ENCODE measurements at places on chromosomes 3 and 15.

- DNase-seq: no peak
Observed at GRCh38 chr3:62525281-62525680, 151.9 kb upstream of the FEZF2 start.

GRCh38 chr3:38986901-38987300 is 64.8 kb downstream of the SCN11A start:
- no peak for DNase-seq

- DNase-seq: no peak
Observed at GRCh38 chr3:137191133-137191923, 233.5 kb downstream of the IL20RB start.

GRCh38 chr3:45783667-45784066 is 12.7 kb downstream of the SLC6A20 start:
- DNase-seq: no peak

DNA sequence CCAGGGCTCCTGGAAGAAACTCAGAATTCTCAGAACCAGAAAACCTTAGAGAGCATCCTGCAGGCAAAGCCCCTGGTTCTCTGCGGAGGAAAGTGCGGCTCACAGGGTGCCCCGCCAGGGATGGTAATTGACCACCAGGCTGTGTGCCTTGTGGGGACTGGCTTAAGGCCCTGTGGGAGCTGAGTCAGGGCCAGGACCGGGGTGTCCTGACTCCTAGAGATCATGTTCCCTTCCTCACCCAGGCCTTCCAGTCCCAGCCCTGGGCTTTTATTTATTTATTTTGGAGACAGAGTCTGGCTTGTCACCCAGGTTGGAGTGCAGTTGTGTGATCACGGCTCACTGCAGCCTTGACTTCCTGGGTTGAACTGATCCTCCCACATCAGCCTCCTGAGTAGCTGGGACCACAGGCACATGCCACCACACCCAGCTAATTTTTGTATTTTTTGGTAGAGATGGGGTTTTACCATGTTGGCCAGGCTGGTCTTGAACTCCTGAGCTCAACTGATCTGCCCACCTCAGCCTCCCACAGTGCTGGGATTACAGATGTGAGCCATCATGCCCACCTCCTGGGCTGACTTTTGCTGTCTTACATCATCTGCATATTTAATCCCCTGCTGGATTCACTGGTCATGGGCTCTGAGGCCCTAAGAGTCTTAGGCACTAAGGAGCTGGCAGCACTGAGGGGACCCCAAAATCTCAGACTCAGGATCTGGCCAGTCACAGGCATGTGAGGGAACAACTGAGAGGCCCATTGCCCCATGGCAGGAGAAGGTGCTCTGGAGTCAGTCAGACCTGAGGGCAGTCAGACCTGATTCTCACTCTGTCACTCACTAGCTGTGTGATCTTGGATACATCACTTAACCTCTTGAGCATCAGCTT is 20.4 kb upstream of the LAMP3 start:
- DNase-seq: no peak

GRCh38 chr3:16932877-16933276 is 48.1 kb downstream of the PLCL2 start:
- no peak for DNase-seq

GRCh38 chr15:29014493-29014892 is 128.7 kb downstream of the APBA2 start:
- no peak for DNase-seq

- no peak for DNase-seq
Observed at GRCh38 chr3:13552857-13553652, 4.1 kb downstream of the FBLN2 start.

GRCh38 chr3:29083676-29084075 is 197.2 kb upstream of the RBMS3 start:
- DNase-seq: no peak

DNA sequence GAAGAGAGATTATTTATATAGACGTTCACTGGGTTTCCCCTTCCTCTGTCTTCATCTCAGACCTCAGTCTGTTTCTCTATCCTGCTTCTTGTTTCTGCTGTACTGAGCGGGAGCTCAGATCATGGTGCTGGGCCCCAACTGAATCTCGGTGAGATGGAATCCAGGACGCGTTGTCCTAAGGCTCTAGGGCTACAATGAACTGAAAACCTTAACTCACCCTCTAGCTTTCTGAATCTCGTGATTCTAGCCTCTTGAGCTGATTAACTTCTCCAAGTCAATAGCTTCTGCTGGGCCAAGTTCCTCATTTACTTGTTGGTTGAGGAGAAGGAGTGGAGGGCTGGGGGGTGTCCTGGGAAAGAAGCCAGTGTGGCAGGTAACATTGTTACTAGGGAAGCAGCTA is 32.7 kb upstream of the MAP3K13 start:
- DNase-seq: no peak

- no peak for DNase-seq
Observed at GRCh38 chr3:16406579-16406978, 106.9 kb downstream of the RFTN1 start.

DNA sequence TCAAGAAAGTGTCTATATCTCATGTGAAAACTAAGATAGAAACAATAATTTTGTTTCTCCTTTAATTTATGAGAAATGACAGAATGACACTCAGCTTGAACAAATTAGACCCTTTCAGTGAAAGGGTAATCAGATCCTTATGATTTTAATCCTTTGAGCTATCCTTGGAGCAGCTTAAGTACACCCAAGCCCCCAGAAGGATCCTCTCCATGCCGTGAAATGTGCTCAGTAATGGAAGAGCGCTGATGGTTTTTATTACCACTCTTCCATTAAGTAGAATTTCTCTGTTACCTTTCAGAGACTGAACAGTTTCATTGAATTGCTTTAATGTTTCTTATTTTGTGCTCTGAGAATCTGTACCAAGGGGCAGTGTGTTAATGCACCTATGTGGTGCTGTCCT is 54.3 kb downstream of the HMG20A start:
- DNase-seq: no peak

DNA sequence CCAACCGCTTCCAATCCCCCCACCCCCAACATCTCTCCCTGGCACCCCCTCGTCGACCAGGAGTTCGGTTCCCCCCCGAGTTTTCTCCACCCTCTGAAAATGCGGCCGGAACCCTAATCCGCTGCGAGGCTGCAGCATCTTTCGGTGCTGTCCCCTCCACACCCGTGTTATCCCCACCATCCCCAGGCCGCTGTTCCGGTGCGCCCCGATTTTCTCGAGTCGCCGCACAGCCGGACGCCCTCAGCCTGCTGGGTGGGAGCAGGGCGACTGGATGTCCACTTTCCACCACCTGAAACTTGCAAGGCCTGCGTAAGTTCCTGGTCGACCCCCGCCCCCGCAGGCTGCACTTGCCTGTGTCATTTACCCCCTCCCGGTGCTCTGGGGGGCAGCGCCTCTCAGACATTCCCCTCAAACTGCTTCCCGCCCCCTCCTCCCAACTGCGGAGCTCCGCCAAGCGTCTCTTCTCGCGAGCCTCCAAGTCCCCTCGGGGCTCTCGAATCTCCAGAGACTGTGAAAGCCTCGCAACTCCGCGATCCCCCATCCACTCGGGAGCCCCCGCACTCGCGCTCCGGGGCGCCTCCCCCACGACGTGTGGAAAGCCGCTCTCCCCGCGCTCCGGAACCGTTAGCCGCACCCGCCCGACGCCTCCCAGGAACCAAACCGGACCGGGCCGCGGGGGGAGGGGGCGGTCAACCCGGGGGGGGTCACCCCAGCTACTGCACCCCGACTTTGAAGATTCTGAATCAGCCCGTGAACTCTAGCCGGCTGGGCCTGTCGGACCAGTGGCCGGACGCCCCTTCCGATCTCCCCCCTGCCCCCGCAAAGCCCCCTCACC is 566 bp downstream of the ETV5 start:
- no peak for DNase-seq

DNA sequence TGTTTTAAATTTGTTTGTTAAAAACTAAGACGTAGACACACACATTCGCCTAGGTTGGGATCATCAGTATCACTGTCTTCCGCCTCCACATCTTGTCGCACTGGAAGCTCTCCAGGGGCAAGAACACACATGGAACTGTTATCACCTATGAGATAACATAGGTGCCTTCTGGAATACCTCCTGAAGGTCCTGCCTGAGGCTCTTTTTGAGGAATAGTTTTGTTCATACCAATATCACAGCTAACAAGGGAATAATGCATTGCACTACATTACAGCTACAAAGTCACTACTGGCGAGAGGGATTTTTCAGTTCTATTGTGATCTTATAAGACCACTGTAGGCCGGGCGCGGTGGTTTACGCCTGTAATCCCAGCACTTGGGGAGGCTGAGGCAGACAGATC is 29.9 kb downstream of the ZWILCH start:
- no peak for DNase-seq

DNA sequence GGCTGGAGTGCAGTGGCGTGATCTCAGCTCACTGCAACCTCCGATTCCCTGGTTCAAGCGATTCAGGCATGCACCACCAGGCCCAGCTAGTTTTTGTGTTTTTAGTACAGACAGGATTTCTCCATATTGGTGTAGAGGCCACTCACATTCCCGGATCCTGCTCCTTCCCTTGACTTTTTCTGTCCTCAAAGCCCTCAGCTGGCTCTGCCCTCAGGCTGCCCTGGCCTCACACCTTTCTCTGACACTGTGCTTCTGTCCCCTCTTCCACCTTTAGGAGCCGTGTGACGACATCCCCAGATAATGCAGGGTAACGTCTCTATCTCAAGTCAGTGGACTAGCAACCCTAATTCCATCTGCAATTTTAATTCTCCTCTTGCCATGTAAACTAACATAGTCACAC is 8.6 kb upstream of the CYFIP1 start:
- no peak for DNase-seq

GRCh38 chr15:30670056-30670455 is 44.1 kb downstream of the ARHGAP11B start:
- no peak for DNase-seq

DNA sequence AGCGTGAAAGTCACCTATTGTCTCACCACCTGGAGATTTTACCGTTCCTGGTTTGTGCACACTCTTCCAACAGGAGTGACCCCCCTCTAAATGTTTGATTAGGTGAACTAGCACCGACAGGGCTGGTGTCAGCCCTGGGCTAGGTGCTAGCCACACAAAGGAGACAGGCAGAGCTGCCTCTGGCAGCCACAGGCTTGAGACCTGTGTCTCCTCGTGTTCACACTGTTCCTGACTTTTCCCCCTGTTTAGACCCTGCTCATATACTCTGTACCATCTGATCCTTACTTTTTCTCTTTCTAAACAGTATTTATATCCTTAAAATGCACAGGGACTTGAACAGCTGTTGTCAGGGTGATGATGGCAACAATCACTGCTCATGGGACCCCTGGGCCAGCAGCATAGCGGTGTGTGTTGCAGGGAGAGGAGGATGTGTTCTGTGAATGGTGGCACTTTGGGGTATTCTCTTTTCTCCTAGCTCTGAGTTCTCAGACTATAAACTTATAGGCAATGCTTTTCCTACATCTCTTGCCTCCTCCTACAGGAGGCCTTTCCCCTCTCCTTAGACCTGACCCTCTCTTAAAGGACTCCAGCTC is 5.5 kb downstream of the CD80 start:
- DNase-seq: no peak

GRCh38 chr15:91308199-91308598 is 208.1 kb downstream of the SV2B start:
- DNase-seq: no peak

GRCh38 chr15:99241752-99242151 is 7.6 kb downstream of the TTC23 start:
- no peak for DNase-seq

DNA sequence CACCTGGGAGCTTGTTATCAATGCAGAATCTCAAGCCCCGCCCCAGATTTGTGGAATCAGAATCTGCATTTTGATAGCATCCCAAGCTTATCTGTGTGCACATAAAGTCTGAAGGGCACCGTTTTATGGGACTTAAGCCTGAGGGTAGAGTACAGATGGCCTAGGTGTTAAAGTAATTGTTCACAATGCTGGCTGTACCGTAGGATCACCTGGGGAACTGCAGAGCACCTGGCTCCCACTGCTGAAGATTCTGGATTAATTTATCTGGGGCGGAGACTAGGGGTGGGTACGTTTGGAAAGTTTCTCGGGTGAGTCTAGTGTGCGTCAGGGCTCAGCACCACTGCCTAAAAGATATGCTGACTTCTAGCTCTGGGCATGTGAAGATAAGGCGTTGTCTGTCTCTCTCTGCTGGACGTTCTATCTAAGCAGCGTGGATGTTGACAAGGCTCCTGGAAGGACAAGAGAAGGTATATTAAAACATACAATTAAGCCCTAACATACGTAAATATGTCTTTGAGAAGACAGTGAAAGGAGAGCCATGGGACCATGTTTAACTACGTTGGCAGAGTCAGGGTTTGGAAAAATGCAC is 63.2 kb upstream of the RASGRP1 start:
- no peak for DNase-seq

DNA sequence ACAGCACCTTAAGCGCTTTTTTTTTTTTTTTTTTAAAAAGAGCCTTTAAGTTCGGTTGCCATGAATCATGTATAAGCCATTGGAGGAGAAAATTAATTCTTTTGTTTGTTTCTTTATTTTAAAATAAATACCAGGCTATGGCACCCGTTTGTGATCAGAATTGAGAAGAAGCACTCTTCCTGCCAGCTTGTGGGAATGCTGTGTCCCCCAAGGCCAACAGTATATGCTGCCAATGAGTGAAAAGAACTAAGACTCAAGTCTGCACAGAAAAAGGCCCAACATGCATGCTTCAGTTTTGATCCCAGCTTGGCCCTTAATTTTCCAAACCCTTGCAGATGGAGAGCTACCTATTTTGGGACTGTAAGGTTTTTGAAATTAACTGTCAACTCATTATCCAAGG is 90.5 kb downstream of the LRRC3B start:
- no peak for DNase-seq

GRCh38 chr3:170560296-170560695 is 25.6 kb downstream of the SLC7A14 start:
- DNase-seq: no peak

GRCh38 chr3:128867200-128868125 is 12.0 kb upstream of the ACAD9 start:
- DNase-seq: no peak

DNA sequence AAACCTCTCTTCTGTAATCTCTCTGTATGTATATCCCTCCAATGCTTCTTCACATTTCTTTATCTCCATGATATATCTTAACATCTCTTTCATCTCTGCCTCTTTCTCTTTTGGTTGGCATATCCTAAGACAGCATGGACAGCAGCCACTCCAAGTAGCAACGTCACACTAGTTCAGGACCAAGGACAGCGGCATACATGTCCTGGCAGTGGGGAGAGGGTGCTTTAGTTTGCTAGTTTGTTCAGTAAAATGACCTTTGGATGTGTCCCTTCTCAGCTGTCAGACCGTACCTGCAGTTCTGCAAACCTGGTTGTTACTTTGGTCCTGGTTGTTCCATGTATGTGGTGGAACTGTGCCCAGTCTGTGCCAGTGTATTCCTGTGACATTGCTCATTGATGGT is 225.6 kb upstream of the ROPN1 start:
- no peak for DNase-seq

DNA sequence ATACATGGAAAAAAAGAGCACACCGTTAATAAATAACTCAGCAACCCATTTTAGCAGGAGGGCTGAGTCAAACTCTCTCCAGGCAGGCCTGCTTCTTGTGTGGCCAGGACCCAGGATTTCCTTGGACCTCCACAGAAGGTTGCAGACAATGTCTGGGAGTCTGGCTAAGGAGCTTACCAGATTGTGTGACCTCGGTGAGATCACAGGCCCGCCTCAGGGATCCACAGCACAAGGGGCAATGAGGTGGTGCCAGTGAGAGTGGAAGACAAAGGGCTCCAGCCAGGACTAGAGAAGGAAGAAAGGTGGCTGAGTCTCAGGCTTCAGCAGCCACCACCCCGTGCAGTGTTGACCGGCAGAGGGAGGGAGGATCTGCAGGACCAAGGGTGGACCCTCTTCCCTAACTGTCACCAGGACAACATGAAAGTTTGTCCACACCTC is 32.2 kb upstream of the SEC22A start:
- DNase-seq: no peak

- no peak for DNase-seq
Observed at GRCh38 chr3:46913644-46914043, 36.1 kb downstream of the PTH1R start.
